Occipital lobe (tissue), 3 donors: ENCODE measurements at places on chromosomes 7 and 10.

- no peak for DNase-seq
Measured at GRCh38 chr10:92696606-92697383, 7.0 kb downstream of the HHEX start.

DNA sequence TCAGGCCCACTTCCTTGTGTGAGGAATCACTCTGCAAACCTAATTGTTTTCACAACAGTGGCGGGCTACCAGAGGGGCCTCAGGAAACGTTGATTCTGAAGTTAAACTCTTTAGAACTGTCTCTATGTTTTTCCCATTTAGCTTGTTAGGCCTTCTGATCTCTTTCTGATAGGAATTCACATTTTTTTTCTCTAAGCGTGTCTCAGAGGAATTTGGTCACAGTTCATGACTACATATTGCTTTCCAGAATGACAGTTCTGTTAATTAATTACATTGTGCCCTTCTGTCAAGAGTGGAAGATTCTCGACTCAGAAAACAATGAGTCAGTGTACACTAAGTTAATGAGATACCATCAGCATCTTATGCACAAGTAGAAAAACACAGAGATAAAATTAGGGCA, 469.2 kb upstream of the C7orf33 start:
- no peak for DNase-seq

DNA sequence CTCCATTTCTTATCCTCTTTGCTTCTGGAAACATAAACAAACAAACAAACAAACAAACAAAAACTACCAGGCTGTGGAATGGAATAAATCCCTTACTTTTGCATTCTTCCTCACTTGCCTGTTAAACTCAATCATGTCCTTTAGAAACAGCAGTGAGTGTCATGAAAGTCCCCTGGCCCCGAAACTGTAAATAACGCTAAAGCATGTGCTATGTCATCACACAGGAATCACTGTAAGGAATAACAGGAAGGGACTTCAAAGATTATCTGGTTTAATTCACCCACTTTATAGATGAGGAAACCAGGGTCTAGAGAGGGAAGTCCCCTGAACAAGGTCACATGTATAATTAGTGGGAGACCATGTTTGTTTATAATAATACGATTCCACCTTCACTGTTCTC, 159.4 kb upstream of the MEOX2 start:
- DNase-seq, result no peak

GRCh38 chr7:128852537-128853254, 10.0 kb upstream of the ATP6V1F start:
- no peak for DNase-seq

- no peak for DNase-seq
Measured at GRCh38 chr10:14146501-14146900, 184.2 kb downstream of the FRMD4A start.

GRCh38 chr7:57423768-57424167, 26.2 kb upstream of the ZNF716 start:
- DNase-seq, result no peak

DNA sequence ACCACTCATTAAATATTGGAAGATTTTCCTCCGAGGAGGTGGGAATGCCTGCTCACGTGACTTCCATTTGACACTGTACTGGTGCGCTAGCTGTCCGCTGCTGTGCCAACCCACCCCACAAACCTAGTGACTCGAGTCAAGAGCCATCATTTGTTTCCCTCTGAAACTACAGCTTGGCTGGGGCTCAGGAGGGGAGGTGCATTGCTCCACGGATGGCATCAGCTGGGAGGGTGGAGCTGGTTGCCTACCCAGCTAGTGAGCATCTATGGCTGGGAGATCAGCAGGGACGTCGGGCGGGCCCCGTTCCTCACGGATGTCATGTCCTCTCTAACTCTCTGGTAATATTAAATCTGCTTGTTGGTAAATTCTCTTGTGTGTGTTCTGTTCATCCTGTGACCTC, 9.5 kb upstream of the FOXL3 start:
- no peak for DNase-seq

GRCh38 chr7:19001854-19002253, 115.6 kb downstream of the TWIST1 start:
- DNase-seq, result no peak

DNA sequence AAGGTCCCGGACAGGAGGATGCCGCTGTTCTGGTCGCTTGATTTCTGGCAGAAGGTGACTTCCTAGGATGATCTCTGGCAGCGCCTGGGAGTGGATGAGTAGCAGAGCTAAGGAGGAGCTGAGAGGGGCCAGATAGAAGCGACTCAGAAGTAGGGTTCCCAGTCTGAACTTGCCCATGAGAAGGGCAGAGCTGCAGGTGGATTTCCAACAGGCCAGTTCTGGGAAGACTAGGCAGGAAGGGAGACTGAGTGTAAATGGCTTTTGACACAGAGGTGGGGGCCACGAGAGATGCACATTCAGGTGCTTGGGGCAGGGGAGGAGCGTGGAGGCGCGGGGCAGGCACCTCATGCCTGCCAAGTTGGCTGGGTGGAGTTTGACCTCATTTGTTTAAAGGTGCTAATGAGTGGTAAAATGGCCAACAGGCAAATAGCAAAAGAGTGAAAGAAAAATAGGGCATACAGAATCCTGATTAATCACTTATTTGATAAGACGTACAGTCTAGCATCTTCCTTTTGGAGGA, 58.8 kb downstream of the SHH start:
- no peak for DNase-seq

DNA sequence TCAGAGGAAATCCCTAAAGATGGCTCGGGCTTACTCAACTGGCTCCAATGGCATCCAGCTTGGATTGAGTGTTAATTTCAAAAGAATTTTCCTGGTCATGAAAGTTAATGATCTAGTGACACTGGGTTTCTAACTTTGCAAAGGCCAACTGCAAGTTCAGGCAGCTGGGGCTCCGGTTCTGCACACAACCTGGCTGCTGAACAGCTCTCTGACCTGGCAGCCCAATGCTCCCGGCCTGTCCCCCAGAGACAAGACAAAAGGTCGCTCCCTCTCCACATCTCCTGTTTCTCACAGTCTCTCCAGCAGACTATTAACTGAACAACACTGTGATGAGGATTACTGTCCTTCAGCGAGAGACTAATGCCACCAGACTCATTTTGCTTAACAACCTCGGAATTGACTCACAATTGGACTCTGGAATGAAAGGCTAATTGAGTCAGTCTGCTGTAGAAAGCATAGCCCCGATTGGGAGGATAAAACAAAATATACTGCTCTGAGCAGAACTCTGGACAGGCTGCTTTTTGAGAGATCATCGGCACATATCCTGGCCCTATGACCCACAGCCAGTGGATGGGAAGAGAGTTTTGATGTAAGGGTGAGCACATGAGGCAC, 174.5 kb downstream of the GFRA1 start:
- no peak for DNase-seq

DNA sequence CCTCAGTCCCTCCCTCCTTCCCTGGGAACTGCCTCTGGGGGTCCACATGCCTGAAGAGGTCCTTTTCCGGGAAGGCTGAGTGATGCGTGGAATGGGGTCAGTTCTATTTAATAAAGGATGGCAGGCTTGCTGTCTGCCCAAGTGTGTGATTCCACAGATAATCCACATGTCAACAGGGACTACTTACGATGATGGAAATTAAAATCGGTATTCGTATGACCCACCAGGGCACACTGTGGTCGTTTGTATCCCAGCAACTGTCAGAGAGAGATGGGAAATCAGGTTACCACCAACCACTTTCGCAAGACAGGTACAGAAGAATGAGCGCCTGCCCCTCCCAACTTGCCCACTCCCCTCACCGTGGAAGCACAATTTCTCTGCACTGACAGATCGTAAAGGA, 110.3 kb downstream of the VIPR2 start:
- DNase-seq, result no peak

- DNase-seq, result no peak
Measured at GRCh38 chr7:105980645-105981396, 17.8 kb downstream of the CDHR3 start.

- DNase-seq, result no peak
Measured at GRCh38 chr10:128896116-128896795, 570.8 kb upstream of the MGMT start.

GRCh38 chr10:109178591-109178990, 744.7 kb downstream of the XPNPEP1 start:
- no peak for DNase-seq

DNA sequence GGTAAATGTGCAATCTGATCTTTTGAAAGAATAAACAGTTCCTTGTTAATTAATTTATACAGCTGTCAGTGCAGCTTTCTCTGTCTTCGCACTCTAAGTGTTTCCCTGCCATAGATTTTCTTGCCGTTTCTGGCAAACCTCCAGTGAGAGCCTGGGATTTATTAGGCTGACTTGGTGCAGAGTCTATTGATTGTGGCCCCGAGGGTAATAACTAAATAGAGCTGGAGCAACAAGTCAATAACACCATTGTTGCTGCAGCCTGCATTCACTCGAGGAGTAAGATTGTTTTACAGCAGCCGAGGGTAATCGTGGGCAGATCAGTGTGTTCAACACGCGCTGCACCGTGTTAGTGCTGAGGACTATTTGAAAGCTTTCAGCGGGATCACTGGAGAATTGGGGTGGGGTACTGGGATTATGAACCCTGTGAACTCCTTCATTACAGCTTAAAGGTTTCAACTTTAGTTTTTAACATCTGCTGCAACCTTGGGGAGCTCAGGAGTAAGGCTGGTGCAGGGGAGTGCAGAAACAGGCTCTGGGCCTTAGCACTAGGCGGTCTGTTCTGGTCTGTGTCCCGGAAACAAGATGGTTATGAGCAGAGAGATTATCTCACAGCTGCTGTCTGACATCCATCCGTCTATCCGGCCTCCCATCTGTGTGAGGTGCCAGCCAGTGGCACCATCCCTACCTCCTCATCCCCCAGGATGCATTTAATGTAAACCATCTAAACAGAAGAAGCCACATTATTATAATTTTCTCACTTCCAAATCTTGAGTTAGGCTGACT, 174.0 kb upstream of the TCF7L2 start:
- no peak for DNase-seq

DNA sequence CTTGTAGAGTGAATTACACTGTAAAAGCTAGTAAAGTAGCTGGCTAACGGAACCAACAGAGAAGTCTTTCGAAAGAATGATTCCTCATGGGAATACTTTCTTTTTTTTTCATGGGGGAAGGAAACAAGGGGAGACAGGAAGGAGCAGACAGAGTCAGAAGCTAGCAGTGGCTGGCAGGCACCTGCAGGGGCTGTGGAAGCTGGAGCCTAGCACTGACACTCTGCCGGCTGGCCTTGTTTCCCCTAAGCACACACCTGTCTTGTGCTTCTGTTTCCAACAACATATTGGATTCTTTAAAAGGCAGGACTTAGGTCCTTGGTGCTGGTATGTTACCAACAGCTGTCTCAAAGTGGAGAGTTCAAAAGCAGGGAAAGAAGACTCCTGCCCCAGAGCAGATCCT, 24.7 kb downstream of the NOD1 start:
- DNase-seq, result no peak

DNA sequence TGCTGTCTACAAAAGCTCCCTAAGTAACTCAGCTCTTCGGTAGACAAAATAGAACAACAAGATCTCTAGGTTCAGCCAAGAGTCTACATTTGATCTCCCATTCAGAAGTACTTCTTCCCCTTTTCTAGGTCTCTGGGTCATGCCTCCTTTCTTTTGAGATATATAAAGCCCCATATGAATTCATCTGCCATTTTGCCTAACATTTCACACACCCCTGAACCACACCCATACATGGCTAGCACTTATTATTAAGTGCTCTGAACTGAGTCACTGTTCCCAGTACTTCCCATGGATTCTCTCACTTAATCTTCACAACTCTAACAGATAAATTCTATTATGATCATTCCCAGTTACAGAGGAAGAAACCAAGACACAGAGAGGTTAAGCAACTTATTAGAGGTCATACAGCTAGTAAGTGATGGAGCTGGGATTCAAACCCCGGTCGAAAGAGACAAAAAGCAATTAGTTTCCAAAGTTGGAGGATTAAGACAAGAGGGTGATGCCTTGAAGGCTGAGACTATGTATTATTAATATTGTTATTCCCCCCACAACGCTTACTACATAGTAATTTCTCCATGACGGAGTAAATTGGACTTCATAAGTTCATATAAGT, 17.3 kb downstream of the MYOF start:
- no peak for DNase-seq

- DNase-seq, result no peak
Measured at GRCh38 chr7:117704063-117704462, 169.2 kb downstream of the CTTNBP2 start.

DNA sequence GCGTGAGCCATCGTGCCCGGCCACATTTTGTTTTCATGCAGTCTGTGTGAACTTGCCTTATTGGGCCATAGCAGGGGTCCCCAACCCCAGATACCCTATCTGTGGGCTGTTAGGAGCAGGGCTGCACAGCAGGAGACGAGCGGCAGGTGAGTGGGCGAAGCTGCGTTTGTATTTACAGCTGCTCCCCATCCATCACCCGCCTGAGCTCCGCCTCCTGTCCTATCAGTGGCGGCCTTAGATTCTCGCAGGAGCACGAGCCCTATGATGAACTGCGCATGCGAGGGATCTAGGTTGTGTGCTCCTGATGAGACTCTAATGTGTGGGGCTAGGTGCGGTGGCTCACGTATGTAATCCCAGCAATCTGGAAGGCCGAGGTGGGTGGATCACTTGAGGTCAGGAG, 293.9 kb downstream of the CAMK1D start:
- no peak for DNase-seq

DNA sequence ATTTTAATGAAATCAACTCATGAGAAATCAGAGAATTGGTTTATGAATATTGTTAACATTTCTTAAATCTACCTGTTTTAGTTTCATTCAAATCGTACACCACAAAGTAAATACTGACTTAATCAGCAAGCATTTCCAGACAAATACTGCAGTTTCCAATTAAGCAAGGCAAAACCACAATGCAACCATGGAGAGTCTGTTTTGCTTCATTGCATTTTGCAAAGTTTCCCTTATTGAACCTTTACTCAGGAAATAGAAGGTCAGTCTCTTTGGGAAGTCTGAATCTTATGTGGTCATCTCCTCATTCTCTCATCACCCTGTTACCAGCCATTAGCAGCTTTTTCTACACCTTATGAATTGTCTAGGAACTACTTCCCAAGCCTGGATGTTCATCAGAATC, 400.5 kb downstream of the IPMK start:
- DNase-seq, result no peak

DNA sequence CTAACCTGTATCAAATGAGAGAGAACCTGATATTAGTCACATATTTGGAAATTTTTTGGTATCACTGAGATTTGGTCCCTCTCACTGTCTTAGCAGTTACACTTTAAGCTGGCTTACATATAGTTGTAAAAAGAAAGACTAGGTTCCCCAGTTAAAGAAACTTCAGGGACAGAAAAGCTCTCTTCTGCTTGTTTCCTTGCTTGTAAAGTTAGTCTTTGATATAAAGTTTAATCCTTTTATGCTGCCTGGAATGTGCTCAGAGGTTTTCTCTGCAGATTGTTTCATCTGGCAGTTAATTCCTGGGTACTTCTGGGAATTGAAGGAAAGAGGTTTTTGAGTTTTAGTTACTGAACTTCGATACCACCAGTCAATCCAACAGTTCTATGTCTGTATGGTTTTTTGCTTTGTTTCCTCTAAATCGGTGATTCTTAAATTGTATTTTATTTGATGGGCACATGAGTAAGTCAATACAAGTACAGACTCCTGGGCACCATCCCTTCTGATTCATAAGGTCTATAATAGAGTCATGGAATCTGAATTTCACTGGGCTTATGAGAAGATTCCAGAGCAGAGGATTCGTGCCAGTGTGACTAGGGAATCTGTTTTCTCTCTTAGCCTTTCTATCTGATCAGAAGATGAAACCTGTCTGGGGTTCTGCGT, 1080.9 kb upstream of the C7orf33 start:
- no peak for DNase-seq
